ENCODE measurements at places on chromosomes 3 and 15.

DNA sequence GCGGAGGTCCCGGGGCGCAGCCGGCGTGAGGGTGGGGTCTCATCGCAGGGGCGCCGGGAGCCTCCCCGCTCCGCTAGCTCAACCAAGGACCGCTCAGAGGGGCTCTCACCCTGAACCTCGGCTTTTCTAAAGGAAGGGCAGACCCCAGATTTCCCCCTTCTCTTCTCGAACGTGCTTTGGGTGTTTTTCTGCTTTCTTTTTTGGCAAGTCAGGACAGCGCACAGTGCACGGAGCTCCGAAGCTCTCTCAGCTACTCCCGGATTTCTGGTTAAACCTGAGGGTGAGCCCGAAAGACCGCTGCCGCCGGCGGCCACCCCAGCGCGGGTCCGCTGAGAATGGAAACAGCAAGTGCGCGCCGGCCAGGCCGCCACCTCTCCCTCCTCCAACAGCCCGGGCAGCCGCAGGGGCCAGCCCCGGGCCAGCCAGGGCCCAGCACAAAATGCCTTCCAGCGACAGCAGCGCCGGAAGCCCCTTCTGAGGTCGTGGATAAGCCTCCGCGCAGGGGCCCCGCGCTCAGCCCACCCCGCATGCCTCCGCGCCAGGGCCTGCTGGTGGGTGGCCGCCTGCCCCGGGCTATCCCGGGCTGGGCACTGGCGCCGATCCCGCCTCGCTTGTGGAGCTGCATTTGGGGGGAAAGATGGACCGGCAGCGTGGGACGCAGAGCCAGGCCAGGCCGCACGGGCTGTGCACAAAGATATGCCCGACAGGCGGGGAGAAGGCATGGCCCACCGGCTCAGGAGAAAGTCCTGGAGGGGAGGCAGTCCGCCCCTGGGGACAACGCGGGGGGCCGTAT, 8.2 kb upstream of the OCA2 start:
- DNase-seq: no peak

DNA sequence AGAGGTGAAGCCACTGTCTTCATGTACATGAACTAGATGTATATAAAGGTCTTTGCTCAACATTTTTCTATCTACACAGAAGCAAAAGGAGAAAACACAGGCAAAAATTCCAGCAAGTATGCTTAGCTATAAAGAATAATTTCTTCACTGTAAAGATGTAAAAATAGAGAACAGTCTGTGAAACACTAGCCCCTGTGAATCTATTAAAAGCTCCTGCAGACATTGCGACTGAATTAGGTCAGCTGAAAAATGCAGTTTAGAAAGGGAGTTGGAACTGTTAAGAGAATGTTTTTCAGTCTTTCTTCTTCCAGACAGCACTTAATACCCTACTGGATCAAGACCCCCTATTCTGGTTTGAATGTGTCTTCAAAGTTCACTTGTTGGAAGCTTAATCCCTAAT, 291.5 kb downstream of the KBTBD8 start:
- DNase-seq: no peak

DNA sequence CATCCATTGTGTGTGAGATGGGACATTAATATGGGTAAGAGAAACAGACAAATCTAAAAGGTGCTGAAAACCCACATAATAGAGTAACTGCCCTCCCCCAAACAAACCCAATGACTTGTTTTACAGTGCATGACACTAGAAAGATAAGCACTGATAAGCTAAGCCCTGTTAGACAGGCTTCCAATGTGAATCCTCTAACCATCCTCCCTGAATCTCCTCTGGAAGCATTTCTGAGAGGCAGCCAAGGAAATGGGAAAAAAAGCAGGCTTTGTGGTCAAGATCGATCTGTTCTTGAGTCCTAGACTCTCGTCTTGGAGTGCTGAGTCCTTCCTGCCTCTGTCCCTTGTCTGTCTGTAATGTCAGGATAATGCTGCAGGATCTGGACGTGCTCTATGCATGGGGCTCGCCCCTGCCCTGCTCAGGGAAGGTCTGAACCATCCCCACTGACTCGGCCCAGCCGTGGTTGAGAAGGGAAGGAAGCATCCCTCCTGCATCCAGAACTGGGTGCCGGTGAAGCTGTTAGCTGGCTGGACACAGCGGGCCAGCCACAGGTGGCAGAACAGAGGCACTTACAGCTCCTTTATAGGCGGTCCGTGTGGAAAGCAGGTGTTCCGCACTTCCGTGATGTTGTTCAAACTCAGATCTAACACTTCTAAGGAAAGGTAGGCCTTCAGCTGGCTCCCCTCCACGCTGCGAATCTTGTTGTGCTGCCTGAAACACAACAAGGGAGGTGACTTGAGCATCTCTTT, 84.1 kb downstream of the LRIG1 start:
- no peak for DNase-seq

GRCh38 chr3:57948080-57948671, 60.0 kb upstream of the FLNB start:
- no peak for DNase-seq

DNA sequence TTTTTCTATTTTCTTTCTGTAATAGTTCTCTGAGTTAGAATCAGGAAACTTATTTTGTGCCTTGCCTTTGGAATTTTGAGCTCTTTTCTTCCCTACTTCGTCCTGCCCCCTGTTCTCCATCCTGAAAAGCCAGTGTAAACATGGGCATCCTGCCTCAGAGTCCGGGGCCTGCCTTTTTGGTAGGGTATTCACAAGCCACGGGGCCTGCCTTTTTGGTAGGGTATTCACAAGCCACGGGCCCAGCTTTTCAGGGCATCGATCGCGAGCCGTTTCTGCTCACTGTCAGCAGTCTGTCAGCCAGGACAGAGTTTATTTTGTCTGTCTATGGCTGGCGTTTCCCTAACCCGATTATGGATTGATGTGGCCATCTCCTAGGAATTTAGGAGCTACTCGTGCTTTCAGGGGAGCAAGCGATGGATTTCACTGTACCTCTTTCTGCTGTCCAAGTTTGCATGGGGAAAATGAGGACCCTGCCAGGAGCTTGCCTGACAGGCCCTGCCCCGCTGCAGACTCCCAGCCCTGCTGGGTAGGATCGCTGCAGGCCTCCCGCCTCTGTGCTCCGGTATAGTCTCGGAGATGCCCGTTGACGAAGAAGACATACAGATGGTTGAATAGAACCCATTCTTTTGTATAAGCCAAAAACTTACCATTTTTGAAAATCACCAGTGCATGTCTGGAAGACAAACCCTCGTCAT, 12.8 kb downstream of the SYNM start:
- no peak for DNase-seq

DNA sequence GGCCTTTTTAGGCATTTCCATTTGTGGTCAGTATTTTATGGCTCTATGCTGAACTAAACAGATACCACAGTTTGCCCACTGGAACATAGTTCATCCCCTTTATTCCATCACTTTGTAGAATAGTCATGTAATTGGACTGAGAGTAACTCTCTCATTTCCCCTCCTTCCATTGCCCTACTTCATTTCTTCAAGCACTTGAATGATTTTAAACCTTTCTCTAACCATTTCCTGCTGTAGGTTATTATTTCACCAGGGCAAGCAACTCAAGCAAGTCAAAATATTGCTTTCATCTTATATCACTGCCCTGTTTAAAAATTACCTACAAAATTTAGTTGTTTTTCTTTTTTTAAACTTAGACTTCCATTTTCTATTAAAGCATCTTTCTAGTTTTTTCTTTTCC, 177.0 kb downstream of the RAP2B start:
- no peak for DNase-seq

- DNase-seq: no peak
Observed at GRCh38 chr15:73156431-73157191, 104.3 kb downstream of the NEO1 start.

DNA sequence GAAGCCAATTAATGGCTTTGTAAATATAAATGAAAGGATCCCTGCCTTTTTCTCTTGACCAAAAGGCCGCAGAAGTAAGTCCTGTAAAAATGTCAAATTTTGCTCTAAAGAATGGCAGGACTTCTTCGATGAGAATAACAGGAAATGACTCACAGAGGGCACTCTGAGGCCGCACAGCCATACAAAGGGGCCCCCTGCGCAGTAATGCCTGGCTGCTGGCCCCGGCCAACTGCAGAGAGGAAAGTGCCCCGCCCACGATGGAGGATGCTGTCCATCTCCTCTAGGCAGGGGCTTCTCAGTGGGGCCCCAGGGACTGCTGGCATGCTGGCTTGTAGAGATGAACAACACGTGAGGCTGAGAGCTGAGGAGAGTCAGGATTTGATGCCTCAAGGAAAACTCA, 18.1 kb upstream of the SCN10A start:
- DNase-seq: peak; percentile 38

DNA sequence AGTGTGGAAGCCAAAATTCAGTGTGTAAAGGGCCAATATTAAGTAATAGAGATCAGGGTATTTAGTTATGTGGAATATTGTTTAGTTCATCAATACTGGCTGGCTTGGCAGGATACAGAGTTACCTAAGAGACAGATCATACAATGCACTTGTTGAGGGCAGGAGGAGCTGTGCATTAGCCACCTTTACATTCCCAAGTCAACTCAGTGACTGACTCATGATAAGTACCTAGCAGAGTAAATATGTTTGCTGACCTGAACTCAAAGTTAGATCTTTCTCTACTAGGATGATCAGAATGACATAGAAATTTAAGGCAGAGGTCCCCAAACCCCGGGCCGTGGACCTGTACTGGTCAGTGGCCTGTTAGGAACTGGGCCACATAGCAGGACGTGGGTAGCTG, 3.5 kb upstream of the ABHD17C start:
- no peak for DNase-seq

DNA sequence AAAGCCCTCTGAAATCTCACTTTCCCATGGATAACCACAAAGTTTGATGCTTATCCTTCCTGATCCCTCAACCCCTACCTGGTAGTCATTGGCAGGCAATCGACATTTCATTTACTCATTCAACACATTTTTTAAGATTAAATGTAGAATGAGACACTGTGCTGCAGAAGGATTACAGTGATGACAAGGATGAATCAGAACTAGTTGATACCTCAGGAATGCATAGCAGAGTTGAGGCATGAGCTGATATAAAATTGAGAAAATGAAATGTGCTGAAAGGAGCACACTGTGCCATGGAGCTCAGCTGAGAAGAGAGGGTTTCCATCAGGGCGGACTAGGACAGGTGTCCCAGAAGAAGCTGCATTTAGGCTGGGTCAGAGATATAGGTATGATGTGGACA, 48.9 kb upstream of the ACTL6A start:
- DNase-seq: no peak

DNA sequence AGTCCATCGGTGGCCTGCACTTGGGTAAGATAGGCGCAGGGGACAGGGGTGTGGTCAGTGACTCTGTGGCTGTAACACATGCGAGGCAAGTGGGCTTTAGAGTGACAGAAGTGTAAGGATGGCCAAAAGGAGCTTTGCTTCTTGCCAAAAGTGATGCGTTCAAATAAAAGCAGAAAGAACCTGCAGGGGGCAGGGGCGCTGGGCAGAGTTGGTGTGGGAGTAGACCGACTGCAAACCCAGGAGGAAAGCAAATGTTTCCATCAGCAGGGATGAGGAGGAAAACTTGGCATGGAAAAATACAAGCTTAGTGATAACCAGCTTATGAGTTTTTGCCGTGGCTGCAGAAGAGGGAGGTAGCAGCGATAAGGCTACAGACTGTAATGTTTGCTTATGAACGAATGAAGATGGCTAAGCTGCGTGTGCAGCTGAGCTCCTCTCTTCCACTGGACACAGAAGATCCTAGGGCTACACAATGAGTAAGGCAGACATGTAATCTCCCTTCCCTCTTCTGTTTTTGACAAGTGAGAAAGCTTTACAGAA, 149.4 kb downstream of the WNT5A start:
- DNase-seq: no peak

GRCh38 chr3:163273694-163274093, 1777.1 kb downstream of the OTOL1 start:
- DNase-seq: no peak

GRCh38 chr15:99057020-99057419, 47.9 kb upstream of the SYNM start:
- no peak for DNase-seq
